Liver (tissue), 10 donors: ENCODE measurements at places on chromosomes 16 and 17. TPM values are rescaled to one million over a fixed set of nuclear protein-coding genes. Genes with fewer than 3 reads are reported as not detected.

GRCh38 chr16:89707695-89708094 is 6.2 kb upstream of the SPATA2L start:
- H3K36me3 ChIP-seq = peaks cover 6% of the 10 kb centered on the region
- H3K27ac ChIP-seq = no peak overlapping the region
- peaks cover 8% of the 10 kb centered on the region for H3K4me1 ChIP-seq
- DNase-seq = no peak

DNA sequence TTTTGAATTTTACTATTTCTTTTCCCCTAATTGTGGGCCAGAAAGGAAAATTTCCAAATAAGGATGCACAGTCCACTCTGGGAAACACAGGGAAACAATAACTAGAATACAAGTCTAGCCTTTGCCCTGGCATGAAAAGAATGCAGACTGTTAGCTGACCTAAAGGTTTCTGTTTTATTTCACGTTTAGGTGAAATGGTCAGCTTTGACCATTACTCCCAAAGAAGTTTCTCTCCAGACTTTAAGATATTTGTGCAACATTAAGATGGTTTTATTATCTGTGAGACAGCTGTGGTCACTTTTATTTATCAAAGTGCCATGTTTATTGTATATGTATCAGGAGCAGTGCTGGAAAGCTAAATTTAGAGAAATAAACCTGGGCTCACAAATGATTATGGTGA is 163.9 kb downstream of the SPECC1 start:
- no peak overlapping the region for H3K27ac ChIP-seq
- DNase-seq = no peak
- no peaks in the 10 kb centered on the region for H3K4me1 ChIP-seq
- no peak overlapping the region for H3K4me3 ChIP-seq
- H3K36me3 ChIP-seq = no peaks in the 10 kb centered on the region
- H3K27me3 ChIP-seq = no peaks in the 10 kb centered on the region

G6PC1 gene
- polyA plus RNA-seq = 84.7 TPM

- DNase-seq = no peak
- no peaks in the 10 kb centered on the region for H3K36me3 ChIP-seq
- no peak overlapping the region for H3K4me3 ChIP-seq
- H3K4me1 ChIP-seq = peaks cover 6% of the 10 kb centered on the region
Measured at GRCh38 chr16:27149986-27150385, 53.3 kb upstream of the KDM8 start.

C16orf92 gene
- polyA plus RNA-seq = not detected

DNA sequence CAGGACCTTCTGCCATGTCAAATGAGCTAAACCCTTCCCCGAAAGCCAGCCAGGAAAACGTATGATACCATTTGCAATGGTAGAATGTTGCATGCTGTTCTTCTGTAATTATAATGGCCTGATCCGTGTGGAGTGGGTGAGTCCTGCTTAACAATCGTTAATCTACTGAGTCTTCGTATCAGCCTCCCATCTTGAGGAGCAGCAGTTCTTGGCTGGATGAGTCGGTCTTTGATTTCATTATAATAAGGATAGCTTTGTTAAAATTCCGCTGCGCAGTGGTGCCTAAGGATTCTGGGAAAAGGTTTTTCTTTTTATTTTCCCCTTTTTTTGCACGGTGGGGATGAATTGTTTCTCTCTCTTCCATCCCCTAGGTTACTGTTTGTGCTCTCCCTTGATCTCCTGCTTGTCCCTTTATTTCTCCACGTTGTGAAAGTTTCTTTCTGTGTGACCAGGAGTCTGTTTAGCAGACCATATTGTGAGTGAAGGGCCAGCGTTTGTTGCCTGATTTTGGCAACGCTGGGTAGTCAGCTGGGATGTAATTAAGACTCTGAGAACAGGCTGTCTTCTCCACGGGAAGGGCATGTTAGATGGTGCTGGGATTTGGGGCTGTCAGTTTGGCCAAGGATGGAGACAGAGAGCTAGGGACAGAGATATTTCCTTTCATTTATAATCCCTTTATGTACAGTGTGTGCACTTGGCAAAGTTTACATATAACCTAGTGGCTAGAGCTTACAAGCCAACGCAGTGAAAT is 263.0 kb downstream of the FTO start:
- no peak for DNase-seq
- no peaks in the 10 kb centered on the region for H3K36me3 ChIP-seq
- no peak overlapping the region for H3K4me3 ChIP-seq
- H3K4me1 ChIP-seq = peaks cover 4% of the 10 kb centered on the region

GRCh38 chr17:43324205-43324893 is 74.4 kb upstream of the ARL4D start:
- H3K27ac ChIP-seq = no peak overlapping the region
- H3K4me3 ChIP-seq = no peak overlapping the region
- no peaks in the 10 kb centered on the region for H3K4me1 ChIP-seq
- no peaks in the 10 kb centered on the region for H3K36me3 ChIP-seq
- DNase-seq = no peak

KRTAP9-3 gene
- polyA plus RNA-seq = not detected

DNA sequence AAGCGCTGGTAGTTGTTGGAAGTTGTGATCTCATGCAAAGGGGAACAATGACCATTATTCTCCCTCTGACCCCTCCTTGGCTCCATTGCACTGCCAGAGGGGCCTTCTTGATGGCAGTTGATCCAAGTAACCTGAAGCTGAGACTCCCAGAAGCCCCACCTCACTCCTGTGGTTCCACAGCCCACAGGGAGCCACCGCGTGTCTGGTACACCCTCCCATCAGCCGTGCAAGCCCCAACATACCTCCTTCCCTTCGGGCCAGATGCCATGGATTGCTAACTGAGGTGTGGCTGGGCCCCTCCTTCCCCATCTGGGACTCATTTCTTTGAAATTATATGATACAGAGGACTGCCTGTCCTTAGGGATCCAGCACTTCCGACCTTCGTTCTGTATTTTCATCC is 17.8 kb downstream of the SAP30BP start:
- no peaks in the 10 kb centered on the region for H3K4me1 ChIP-seq
- no peak overlapping the region for H3K4me3 ChIP-seq
- no peak for DNase-seq

- no peak overlapping the region for H3K4me3 ChIP-seq
- no peaks in the 10 kb centered on the region for H3K36me3 ChIP-seq
- H3K27ac ChIP-seq = no peak overlapping the region
- no peak for DNase-seq
- peaks cover 6% of the 10 kb centered on the region for H3K4me1 ChIP-seq
- peaks cover 5% of the 10 kb centered on the region for H3K27me3 ChIP-seq
Measured at GRCh38 chr17:48753794-48754499, 25.4 kb upstream of the HOXB13 start.

DNA sequence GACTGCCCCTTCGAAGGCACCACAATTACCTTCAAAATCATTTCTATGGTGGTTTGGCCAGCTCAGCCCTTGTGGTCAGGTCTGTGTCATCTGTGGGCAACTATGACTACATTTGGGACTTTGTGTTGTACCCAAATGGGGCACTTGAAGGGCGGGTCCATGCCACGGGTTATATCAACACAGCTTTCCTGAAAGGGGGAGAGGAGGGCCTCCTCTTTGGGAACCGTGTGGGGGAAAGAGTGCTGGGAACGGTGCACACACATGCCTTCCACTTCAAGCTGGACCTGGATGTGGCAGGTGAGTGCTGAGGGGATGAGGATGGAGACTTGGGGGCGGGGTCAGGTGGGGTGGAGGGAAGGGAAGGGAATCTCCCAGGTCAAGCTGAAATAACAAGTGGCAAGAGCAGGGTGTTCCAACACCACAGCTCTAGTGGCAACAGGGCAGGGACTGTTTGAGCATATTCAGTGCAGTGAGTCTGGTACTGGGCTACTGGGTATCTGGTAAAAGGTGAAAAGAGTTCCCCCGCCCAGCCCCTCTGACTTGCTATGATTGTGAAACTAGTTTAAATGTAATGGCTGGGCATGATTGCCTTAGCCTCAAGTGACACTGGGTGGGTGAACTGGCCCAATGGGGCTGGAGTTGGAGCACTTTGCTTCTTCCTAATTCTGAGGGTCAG is 1.7 kb downstream of the AOC2 start:
- no peak overlapping the region for H3K27ac ChIP-seq
- H3K4me1 ChIP-seq = no peaks in the 10 kb centered on the region
- H3K4me3 ChIP-seq = no peak overlapping the region

DNA sequence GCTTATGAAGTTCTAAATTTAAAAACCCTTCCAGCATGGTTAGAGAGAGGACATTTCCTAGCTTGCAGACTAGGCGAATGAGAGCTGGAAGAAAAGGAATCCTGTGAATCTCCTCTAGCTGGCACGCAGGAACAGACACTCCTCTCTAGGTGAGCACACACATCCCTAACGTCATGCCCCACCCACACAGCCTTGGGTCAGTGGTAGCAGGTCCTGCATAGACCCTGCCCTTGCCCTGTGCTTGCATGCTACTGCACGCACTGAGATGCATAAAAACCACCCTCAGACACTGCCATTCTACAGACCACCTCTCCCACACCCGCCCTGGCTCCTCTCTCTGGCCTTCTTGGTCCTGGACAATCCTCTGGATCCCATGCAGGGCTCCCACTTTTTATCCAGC is 23.5 kb downstream of the CES1 start:
- peaks cover 36% of the 10 kb centered on the region for H3K36me3 ChIP-seq
- H3K27me3 ChIP-seq = no peaks in the 10 kb centered on the region
- no peak overlapping the region for H3K4me3 ChIP-seq
- DNase-seq = no peak
- H3K27ac ChIP-seq = no peak overlapping the region
- no peaks in the 10 kb centered on the region for H3K4me1 ChIP-seq

DNA sequence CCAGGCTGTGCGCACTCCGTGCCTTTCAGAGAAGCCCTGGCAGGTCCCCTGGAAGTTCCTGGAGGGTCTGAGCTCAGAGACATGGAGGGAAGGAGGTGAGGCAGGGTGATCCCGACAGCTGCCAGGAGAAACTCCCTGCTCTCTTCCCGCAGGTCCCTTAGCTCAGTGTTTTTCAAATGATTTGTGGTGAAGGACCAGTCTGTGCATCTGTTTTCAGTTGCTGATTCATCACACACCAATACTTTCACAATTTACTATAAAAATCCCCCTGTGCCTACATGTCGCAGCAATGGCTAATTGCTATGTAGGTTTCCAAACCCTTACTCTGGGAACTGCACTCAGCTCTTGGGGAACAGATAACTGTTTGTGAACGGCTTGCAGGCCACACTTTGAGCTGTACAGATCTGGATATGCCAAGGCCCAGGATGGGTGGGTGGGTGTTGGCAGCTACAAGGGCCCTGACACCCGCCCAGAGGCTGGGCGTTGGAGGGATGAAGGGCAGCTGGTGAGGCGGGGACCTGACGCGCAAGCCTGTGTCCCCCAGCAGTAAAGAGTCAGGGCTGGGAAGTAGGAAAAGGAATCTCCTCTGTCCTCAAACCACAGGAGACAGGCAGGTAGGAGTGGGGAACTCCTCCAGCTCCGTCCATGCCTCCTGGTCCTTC is 20.5 kb upstream of the EMP2 start:
- no peak overlapping the region for H3K4me3 ChIP-seq
- no peaks in the 10 kb centered on the region for H3K4me1 ChIP-seq
- H3K36me3 ChIP-seq = no peaks in the 10 kb centered on the region
- H3K27me3 ChIP-seq = no peaks in the 10 kb centered on the region

BIRC5 gene
- polyA plus RNA-seq = 3.9 TPM

DNA sequence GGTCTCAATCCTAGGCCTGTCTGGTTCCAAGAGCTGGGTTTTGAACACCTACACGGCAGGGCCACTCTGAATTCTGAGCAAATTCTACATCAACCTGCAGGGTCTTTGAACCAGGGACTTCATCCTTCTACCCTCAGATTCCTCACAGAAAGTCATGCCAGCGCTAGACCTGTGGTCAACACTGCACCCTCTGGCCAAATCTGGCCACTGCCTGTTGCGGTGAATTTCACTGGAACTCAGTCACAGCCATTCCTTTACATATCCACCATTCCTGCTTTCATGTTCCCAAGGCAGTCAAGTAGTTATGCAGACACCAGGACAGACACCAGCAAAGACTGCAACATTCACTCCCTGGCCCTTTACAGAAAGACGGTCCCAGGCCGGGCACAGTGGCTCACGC is 144.6 kb downstream of the C16orf95 start:
- no peaks in the 10 kb centered on the region for H3K36me3 ChIP-seq
- H3K27ac ChIP-seq = no peak overlapping the region
- no peaks in the 10 kb centered on the region for H3K27me3 ChIP-seq
- no peaks in the 10 kb centered on the region for H3K4me1 ChIP-seq
- DNase-seq = no peak
- H3K4me3 ChIP-seq = no peak overlapping the region

- peaks cover 8% of the 10 kb centered on the region for H3K4me1 ChIP-seq
- H3K4me3 ChIP-seq = peak within 1 kb of the TSS; percentile 1
- DNase-seq = no peak
- no peak within 1 kb of the TSS for H3K27ac ChIP-seq
- H3K27me3 ChIP-seq = no peaks in the 10 kb centered on the region
Measured at GRCh38 chr17:181245-182049, at the start of gene DOC2B. TSS of gene DOC2B (minus strand) at chr17:181650. CDS start at chr17:181479, 171 bp downstream.

ITGA2B gene
- polyA plus RNA-seq = 0.38 TPM

CD300H gene
- polyA plus RNA-seq = not detected

DNA sequence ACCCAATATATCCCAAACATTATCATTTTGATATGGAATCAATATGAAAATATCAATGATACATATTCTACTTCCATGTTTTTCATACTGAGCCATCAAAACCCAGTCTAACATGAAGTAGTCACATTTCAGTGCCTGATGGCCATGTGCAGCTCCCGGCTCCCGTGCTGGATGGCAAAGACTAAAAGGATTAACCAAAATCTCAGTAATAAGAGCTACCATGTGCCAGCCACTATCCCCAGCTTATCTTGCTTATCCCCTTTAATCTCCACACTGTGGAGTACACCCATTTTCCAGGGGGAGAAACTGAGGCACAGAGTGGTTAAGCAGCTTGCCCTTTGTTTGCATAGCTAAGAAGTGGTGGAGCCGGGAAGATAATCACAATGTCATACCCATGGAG is 9.2 kb downstream of the CD300LG start:
- no peaks in the 10 kb centered on the region for H3K4me1 ChIP-seq
- no peak overlapping the region for H3K4me3 ChIP-seq
- no peaks in the 10 kb centered on the region for H3K36me3 ChIP-seq
- H3K27ac ChIP-seq = no peak overlapping the region
- no peak for DNase-seq
- no peaks in the 10 kb centered on the region for H3K27me3 ChIP-seq

GRCh38 chr17:8392274-8392673 is 5.4 kb downstream of the RNF222 start:
- no peak overlapping the region for H3K4me3 ChIP-seq
- no peak for DNase-seq
- no peak overlapping the region for H3K27ac ChIP-seq
- no peaks in the 10 kb centered on the region for H3K36me3 ChIP-seq

UTS2R gene
- not detected for polyA plus RNA-seq

TNFRSF17 gene
- polyA plus RNA-seq = not detected

PTGES3L gene
- polyA plus RNA-seq = not detected
